ENCODE measurements at places on chromosomes 6 and 20. TPM values are rescaled to one million over a fixed set of nuclear protein-coding genes. Genes with fewer than 3 reads are reported as not detected.
A peak's percentile ranks its signal among the peaks of the same experiment; 100 is the strongest.

DNA sequence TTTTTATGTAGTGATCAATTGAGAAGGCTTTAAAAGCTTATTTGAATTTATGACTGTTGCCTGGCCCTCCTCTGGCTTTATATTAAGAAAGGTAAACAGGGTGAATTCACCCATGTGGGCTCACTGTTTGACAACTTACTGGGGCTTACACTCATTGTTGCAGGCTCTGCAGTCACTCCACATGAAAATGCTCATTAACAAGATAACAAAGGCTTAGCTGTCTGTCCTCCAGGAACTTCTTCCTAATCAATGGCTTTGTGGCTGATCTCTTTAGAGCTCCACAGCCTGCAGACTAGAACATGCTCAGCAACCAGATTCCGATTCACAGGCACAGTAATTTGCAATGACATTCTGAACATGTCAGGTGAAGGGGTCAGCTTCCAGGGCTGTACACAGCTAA is 323.2 kb upstream of the MAN1A1 start:
- no peak overlapping the region for H3K4me3 ChIP-seq
- no peak overlapping the region for H3K27ac ChIP-seq
- DNase-seq: no peak
- H3K36me3 ChIP-seq: no peaks in the 10 kb centered on the region
- H3K4me1 ChIP-seq: peaks cover 3% of the 10 kb centered on the region
- H3K27me3 ChIP-seq: peaks cover 3% of the 10 kb centered on the region

TTBK1 gene
- total RNA-seq: 0.34 TPM

GRCh38 chr6:81621816-81622395 is 130.6 kb downstream of the TENT5A start:
- peaks cover under 1% of the 10 kb centered on the region for H3K4me1 ChIP-seq
- DNase-seq: no peak
- no peak overlapping the region for H3K27ac ChIP-seq
- H3K4me3 ChIP-seq: no peak overlapping the region
- H3K36me3 ChIP-seq: no peaks in the 10 kb centered on the region
- H3K27me3 ChIP-seq: no peaks in the 10 kb centered on the region

GRCh38 chr20:61937146-61937962 is 128.3 kb downstream of the TAF4 start:
- no peak for DNase-seq
- H3K4me1 ChIP-seq: no peaks in the 10 kb centered on the region
- no peak overlapping the region for H3K4me3 ChIP-seq
- H3K27ac ChIP-seq: no peak overlapping the region
- no peaks in the 10 kb centered on the region for H3K36me3 ChIP-seq

GRCh38 chr6:108609276-108609769 is 48.6 kb downstream of the FOXO3 start:
- no peak overlapping the region for H3K4me3 ChIP-seq
- no peak overlapping the region for H3K27ac ChIP-seq
- DNase-seq: no peak
- H3K4me1 ChIP-seq: peaks cover 45% of the 10 kb centered on the region
- peaks cover 7% of the 10 kb centered on the region for H3K36me3 ChIP-seq
- no peaks in the 10 kb centered on the region for H3K27me3 ChIP-seq

- peak within 1 kb of the TSS; percentile 95 for H3K4me3 ChIP-seq
- peaks cover 35% of the 10 kb centered on the region for H3K4me1 ChIP-seq
- peak; percentile 92 for DNase-seq
- H3K27me3 ChIP-seq: peaks cover 19% of the 10 kb centered on the region
- H3K36me3 ChIP-seq: peaks cover 17% of the 10 kb centered on the region
Measured at GRCh38 chr20:63980806-63981728, at the start of gene PRPF6. TSS of gene PRPF6 (plus strand) at chr20:63981132. CDS start at chr20:63981246, 114 bp downstream.

DNA sequence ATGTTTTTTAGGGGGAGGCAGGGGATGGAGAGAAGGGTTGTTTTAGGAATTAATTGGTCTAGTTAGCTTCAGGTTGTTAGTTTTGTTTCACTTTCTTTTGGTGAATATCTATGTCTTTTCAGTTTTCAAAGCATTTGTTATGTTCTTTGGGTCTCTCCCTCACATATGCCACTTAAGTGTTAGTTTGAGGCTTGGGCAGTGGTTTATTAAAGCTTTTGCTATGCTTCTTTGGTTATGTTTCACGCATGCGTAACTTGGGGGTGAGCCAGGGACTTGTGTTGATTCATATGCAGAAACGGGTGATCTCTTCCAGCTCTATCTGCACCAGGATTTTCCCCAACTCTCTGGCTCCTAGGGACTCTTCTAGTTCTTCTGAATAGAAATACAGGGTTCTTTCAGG is 11.4 kb upstream of the MMS22L start:
- no peaks in the 10 kb centered on the region for H3K4me1 ChIP-seq
- no peak for DNase-seq
- H3K27me3 ChIP-seq: peaks cover 14% of the 10 kb centered on the region
- no peaks in the 10 kb centered on the region for H3K36me3 ChIP-seq
- H3K27ac ChIP-seq: no peak overlapping the region

ANKRD66 gene
- not detected for total RNA-seq

DNA sequence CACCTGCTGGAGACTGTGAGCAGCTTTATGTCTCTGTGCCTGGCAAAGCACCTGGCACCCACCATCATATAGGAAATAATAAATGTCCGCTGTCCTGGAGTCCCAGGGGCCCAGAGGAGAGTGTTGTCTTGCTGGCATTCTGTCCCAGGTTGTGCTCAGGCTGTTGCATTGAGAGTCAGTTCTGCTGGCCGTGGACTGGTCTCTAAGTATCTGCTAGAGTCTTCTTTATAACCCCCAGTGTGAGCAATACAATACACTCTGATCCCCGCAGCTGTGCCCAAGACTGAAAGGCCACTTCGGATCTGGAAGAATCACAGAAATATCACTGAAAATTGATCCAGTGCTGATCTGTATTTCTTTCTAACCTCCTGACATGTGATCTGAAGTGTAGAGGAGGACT is 38.3 kb upstream of the HINT3 start:
- no peak for DNase-seq
- H3K4me1 ChIP-seq: peaks cover 21% of the 10 kb centered on the region
- no peak overlapping the region for H3K4me3 ChIP-seq
- no peaks in the 10 kb centered on the region for H3K27me3 ChIP-seq

SLC26A8 gene
- 0.27 TPM for total RNA-seq

- no peak overlapping the region for H3K4me3 ChIP-seq
- DNase-seq: no peak
- no peaks in the 10 kb centered on the region for H3K27me3 ChIP-seq
Measured at GRCh38 chr6:13978787-13979186, 54.0 kb downstream of the RNF182 start.

GRCh38 chr20:59451066-59451630 is 150.7 kb downstream of the EDN3 start:
- H3K4me3 ChIP-seq: no peak overlapping the region
- no peak overlapping the region for H3K27ac ChIP-seq
- no peaks in the 10 kb centered on the region for H3K36me3 ChIP-seq
- H3K27me3 ChIP-seq: peaks cover 51% of the 10 kb centered on the region
- DNase-seq: no peak

DNA sequence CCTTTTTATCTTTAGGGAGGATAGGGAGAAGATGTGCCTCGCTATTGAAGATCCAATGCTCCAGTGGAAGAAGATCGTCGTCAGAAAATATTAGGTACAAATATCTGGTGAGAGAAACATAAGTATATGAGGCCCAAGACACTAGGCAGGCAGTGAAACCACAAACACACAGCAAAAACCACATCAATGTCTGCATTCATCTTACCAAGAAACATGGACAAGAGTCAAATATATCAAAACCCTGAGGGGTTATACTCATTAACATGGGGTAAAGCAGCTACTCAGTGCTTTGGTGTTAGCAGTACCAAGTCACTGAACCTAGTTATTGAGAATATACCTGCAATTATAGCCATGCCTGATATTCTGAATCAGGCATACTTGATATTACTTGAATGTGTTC is 101.4 kb upstream of the FAM184A start:
- no peaks in the 10 kb centered on the region for H3K27me3 ChIP-seq
- peaks cover 14% of the 10 kb centered on the region for H3K4me1 ChIP-seq
- H3K36me3 ChIP-seq: peaks cover 24% of the 10 kb centered on the region
- no peak overlapping the region for H3K4me3 ChIP-seq
- H3K27ac ChIP-seq: no peak overlapping the region
- DNase-seq: no peak

SLC17A1 gene
- total RNA-seq: not detected

- peaks cover 6% of the 10 kb centered on the region for H3K4me1 ChIP-seq
- no peaks in the 10 kb centered on the region for H3K27me3 ChIP-seq
- H3K4me3 ChIP-seq: no peak overlapping the region
- no peak for DNase-seq
Measured at GRCh38 chr6:17907406-17908229, 79.8 kb downstream of the KIF13A start.

HCRTR2 gene
- 0.18 TPM for total RNA-seq
